ENCODE measurements at places on chromosomes 7 and 10. TPM values are rescaled to one million over a fixed set of nuclear protein-coding genes. Genes with fewer than 3 reads are reported as not detected.

- DNase-seq: no peak
These were observed 61.0 kb downstream of the TES start for GRCh38 chr7:116271161-116271913.

- DNase-seq: no peak
These were observed 178.0 kb upstream of the FRMD4A start for GRCh38 chr10:14508725-14509124.

- DNase-seq: peak; percentile 29
These were observed 55.3 kb downstream of the C7orf25 start for GRCh38 chr7:42856605-42856987.

GRCh38 chr10:116307455-116307854 lies 16.8 kb upstream of the CCDC172 start:
- no peak for DNase-seq

GRCh38 chr7:149673006-149673405 lies 100.4 kb downstream of the ZNF467 start:
- no peak for DNase-seq

- no peak for DNase-seq
These were observed 62.0 kb downstream of the EPDR1 start for GRCh38 chr7:37982423-37982822.

Gene TRPV6
- 0.61 TPM for total RNA-seq

Gene LSM5
- 64.3 TPM for total RNA-seq

Gene SPDYE2B
- not detected for total RNA-seq

Gene AGAP9
- total RNA-seq: 8.1 TPM

Gene GNGT1
- not detected for total RNA-seq

Gene FRA10AC1
- 19.4 TPM for total RNA-seq

Gene REEP3
- total RNA-seq: 33.1 TPM

Gene NPY
- total RNA-seq: not detected
